Activated CD4-positive, alpha-beta T cell treated with anti-CD3 and anti-CD28 coated beads, Interleukin-2, amount 10 ng/mL, durations not matched to agents 7 days and 5 days (primary cell): ENCODE measurements at places on chromosomes 5 and 9. TPM values are rescaled to one million over a fixed set of nuclear protein-coding genes. Genes with fewer than 3 reads are reported as not detected.

PRDM9 gene
- total RNA-seq, result not detected

BAAT gene
- total RNA-seq, result not detected

PCAT7 gene
- total RNA-seq, result not detected

JMY gene
- total RNA-seq, result 4.8 TPM

B4GALT1 gene
- 38.8 TPM for total RNA-seq

C6 gene
- total RNA-seq, result not detected

NEUROG1 gene
- total RNA-seq, result not detected

UNC13B gene
- 0.25 TPM for total RNA-seq

FBXW5 gene
- 123 TPM for total RNA-seq

GZMA gene
- 168 TPM for total RNA-seq

SLC4A9 gene
- total RNA-seq, result 0.44 TPM

DIRAS2 gene
- not detected for total RNA-seq

NKD2 gene
- total RNA-seq, result 1.4 TPM

PCDHGA9 gene
- not detected for total RNA-seq

LIX1 gene
- total RNA-seq, result not detected
